ENCODE measurements at places on chromosomes 6 and 20.

- DNase-seq: no peak
Measured at GRCh38 chr20:19867074-19867473, 109.0 kb downstream of the RIN2 start.

GRCh38 chr20:36712775-36713174 lies 33.1 kb downstream of the NDRG3 start:
- DNase-seq: no peak

DNA sequence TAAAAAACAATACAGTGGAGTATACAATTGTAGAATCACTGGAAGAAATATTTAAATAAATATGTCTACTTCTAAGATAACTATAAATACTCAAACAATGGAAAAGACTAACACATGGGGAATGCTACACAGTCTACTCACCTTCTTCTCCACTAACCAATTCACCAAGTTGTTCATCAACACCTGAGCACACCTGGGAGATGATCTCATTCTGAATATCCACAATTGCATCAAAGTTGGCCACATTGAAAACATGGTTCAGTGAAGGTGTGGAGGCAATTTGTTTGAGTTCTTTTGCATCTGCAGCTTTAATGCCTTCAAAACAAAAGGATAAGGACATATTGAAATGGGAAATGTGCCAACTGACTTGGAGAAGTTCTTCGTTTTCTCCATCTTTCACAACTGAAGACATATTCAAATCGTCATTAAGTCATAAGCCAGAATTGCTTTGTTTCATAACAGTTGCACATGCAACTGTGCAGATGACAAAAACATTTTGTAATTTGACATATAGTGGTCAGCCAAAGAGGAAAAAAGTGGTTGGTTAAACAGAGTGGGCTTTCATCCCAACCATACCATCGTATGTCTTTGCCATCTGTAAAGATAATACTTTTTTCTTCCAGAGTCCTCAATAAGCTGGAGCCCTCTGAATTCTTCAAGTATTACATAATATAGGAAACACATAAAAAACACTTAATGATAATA lies 17.5 kb downstream of the COL12A1 start:
- no peak for DNase-seq

DNA sequence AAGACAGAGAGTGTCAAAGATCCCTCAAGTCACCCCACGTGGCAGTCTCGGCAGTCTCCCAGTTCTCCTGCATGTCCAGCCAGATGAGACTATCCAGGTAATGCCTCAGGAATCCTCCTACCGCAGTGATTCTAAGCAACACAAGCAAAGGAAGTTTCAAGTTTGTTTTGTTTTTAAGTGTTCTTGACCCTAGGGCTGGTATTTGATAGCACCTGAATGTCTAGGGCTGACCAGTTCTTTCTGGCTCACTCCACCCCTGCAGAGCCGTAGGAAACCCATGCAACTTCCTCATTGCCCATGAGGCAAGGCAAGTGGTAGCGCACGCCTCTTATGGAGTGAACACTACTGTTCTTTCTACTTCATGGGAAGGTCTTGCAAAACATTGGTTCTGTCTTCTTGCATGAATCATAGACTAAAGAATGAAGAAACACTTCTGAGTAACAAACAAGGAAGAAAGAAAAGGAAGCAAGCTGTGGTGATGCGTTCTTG lies 24.8 kb upstream of the FOXQ1 start:
- DNase-seq: no peak

- no peak for DNase-seq
Measured at GRCh38 chr6:132571774-132572173, 1.7 kb downstream of the TAAR6 start.

GRCh38 chr20:21981597-21982344 lies 276.3 kb downstream of the PAX1 start:
- no peak for DNase-seq

DNA sequence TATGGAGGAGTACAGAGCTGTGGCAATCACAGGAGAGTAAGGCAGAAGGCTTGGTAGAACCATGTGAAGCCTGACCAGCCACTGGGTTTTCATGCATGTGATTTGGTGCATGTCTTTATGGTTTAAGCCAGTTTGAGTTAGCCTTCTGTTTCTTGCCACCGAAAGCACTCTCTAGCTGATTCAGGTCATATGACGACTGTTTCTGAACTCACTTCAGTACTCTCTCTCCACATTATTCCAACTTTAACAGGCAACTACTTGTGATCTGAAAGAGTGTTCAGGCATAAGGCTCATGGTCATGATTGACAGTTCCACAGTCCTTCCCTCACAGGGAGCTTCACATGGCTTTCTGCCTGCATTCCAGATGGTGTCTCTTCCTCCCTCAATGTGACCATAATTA lies 63.3 kb upstream of the TAB2 start:
- DNase-seq: no peak

DNA sequence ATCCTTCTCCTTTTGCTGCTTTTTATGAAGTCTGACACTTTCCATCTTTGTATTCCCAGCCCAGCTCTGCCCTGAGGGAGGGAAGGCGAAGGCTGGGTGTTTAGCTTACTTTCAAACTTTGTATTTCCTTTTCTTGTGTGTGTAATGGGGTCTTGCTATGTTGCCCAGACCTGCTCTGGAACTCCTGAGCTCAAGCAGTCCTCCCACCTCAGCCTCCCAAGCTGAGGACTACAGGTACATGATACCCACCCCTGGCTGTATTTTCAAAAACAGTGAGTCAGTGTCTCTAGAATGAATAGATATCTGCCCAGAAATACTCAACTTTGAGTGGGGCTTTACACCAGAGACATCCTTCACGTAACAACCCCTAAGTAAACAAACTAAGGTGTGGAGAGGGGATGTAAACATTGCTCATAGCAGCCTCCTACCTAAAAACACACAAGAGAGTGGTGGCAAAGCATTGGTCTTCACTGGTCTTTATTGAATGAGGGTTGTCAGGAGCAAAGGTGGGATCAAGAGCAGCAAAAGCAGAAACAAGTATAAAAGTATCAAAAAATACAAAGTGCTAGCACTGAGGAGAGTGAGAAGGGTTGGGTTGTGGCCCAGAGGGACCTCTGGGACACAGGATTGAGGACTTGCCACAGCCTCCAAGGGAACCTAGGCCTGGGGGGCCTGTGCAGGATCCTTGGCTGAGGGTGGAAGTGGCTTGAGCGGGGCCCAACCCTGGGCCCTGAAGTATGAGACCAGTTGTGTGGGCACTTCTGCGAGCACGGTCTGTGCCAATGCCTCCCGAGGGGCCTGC lies 10.2 kb downstream of the SPAG4 start:
- no peak for DNase-seq

DNA sequence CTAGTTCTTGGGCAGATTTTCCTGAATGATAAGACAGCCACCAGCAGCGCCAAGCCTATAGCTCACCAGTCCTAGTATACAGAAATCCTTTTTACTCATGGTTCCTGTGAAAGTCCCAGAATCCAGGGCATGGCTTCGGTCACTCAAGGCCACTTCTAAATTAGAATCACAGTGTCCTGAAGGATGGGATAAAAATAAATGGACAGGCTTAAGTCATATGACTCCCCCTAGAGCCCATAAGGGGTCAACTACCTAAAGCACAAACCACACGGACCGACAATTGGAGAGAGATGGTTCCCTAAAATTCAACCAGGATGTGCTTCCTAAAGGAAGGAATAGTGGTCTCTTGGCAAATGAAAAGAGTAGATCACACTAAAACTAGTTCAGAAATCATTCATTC lies 404.1 kb upstream of the PLCB4 start:
- DNase-seq: no peak

GRCh38 chr6:119122336-119122735 lies 43.9 kb upstream of the FAM184A start:
- no peak for DNase-seq

DNA sequence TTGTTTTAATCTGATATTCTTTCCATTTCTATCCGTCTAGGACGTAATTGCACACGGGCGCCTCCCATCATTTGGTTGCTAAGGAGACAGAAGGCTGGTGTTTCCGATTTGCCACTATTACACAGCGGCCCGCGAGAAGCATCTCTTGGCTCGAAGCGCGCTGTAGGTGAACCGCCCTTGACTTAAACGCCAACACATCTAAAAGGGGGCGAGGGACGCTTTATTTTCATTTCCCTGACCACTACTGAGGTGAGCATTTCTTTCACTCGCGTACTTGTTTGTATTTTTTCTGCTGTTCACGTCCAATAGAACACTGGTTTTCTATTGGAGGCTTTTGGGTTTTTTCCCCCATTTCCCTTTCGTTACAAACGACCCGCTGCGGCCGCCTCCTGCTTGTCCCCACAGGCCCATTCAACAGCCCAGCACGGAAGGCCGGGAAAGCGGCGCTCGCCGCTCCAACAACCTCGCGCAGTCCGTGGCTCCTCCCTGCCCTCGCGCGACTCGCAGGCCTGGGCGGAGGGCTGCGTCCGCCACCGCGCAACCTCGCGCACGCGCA lies 505 bp upstream of the WRNIP1 start:
- peak; percentile 55 for DNase-seq

DNA sequence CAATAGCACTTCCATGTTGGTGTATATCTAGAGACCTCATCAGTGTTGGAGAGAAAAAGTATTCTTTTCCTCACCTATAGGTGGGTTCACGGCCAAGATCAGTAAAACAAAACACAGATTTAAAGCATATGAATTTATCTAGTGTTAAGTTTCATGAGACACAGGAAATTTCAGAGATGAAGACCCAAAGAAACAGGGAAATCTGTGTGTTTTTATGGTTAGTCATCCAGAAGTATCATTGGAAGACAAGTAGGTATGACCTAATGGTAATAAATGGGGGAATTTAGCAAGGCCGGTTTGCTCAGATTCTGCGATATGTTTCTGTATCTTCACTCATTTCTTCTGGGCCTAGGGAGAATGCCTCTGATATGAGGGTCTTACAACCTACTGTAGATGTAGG lies 419.6 kb upstream of the MARCKS start:
- DNase-seq: no peak

DNA sequence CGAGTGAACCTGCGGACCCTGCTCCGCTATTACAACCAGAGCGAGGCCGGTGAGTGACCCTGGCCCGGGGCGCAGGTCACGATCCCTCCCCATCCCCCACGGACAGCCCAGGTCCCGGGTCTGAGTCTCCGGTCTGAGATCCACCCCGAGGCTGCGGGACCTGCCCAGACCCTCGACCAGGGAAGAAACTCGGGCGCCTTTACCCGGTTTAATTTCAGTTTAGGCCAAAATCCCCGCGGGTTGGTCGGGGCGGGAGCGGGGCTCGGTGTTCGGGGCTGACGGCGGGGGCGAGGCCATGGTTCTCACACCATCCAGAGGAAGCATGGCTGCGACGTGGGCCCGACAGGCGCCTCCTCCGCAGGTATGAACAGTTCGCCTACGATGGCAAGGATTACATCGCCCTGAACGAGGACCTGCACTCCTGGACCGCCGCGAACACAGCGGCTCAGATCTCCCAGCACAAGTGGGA lies 46.9 kb upstream of the TRIM26 start:
- DNase-seq: peak; percentile 38

GRCh38 chr20:41078329-41078728 lies 49.7 kb downstream of the TOP1 start:
- DNase-seq: no peak

- DNase-seq: no peak
Measured at GRCh38 chr6:7144872-7145584, 37.3 kb downstream of the RREB1 start.

GRCh38 chr6:112156668-112157067 lies 69.3 kb downstream of the FAM229B start:
- DNase-seq: no peak

DNA sequence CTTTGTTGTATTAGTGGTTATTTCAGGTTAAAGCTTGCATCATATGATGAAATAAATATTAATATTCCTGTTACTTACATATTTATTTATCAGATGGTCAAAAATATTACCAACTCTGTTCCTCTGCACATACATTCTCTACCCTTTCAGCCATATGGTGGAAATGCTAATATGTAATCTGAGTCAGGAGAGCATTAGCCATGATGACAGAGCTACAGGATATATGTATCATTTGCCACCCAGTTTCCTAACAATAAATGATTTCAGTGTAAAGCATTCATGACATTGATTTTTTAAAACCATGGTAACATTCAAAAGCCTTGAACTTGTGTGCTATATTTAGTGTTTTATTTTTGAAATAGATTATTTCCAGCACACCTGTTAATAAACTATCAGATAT lies 16.6 kb downstream of the POPDC3 start:
- no peak for DNase-seq

DNA sequence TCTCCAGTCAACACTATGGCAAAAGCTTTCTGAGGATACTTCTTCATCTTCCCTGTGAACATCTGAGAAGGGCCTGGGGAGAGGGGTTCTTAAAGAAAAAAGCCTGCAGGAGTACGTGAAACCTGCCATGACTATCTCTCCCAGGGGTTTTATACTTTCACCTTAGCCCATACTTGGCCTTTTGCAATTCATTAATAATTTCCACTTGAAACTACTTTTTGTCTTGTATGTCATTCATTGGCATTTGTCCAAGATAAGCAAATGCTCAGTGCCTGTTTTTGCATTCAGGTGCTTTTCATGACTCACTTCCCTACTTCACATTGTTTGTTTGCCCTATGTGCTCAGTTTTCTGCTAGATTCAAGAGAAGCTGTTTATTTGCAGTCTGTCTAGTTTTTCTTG lies 580.3 kb upstream of the GJE1 start:
- DNase-seq: no peak

DNA sequence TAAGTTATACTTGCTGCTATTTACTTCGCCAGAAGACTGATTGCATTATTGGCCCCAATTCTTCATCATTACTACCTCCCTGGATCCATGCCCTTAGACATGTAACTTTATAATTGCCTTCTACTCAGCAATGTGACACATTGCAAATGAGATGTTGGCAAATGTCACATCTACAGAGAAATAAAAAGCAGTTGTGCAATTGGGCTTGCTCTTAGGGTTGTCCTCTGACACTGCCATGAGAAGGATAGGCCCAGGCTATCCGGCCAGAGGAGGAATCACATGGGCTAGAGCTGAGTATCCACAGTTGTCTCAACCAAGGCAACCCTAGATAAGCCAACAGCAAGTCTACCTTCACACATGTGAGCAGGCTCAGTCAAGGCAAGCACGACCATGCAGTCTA lies 447.0 kb downstream of the PLCB1 start:
- no peak for DNase-seq

DNA sequence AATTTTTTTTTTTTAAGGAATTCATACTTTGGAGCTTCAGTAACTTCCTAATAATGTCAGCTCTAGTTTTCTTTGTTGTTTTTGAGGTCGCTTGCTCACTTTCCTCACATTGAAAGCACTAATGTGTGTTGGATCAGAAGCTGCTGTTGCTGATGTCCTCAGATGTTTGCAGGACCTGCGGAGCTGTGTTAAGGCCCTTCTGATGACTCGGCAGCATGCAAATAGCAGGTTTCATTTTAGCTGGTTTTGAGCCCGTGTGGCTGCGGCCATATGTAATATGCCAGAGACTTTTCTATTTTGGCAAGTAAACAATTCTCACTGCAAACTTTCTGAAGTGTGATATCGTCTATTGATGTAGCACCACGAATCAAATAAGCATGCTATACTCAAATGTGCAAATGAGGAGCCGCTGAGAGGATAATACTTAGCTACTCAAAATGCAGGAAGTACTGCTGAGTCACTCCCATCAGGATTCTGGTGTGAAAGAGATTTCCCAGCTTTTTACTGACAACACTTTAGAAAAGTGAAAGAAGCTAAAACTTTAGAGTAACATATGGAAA lies 187.8 kb downstream of the SASH1 start:
- DNase-seq: no peak

- DNase-seq: no peak
Measured at GRCh38 chr20:34512266-34512954, 3.8 kb upstream of the DYNLRB1 start.

- peak; percentile 31 for DNase-seq
Measured at GRCh38 chr6:116111552-116112528, 11.2 kb downstream of the NT5DC1 start.

- peak; percentile 59 for DNase-seq
Measured at GRCh38 chr20:3777716-3778629, 3.3 kb downstream of the SPEF1 start.

All from activated naive CD8-positive, alpha-beta T cell treated with anti-CD3 and anti-CD28 coated beads, Interleukin-2, amount 50 U/mL, for 24 hours (primary cell).